ENCODE measurements at places on chromosomes 13 and 19. TPM values are rescaled to one million over a fixed set of nuclear protein-coding genes. Genes with fewer than 3 reads are reported as not detected.

PKN1 gene
- total RNA-seq = 300 TPM

NLRP7 gene
- not detected for total RNA-seq

ERICH6B gene
- total RNA-seq = not detected

DNA sequence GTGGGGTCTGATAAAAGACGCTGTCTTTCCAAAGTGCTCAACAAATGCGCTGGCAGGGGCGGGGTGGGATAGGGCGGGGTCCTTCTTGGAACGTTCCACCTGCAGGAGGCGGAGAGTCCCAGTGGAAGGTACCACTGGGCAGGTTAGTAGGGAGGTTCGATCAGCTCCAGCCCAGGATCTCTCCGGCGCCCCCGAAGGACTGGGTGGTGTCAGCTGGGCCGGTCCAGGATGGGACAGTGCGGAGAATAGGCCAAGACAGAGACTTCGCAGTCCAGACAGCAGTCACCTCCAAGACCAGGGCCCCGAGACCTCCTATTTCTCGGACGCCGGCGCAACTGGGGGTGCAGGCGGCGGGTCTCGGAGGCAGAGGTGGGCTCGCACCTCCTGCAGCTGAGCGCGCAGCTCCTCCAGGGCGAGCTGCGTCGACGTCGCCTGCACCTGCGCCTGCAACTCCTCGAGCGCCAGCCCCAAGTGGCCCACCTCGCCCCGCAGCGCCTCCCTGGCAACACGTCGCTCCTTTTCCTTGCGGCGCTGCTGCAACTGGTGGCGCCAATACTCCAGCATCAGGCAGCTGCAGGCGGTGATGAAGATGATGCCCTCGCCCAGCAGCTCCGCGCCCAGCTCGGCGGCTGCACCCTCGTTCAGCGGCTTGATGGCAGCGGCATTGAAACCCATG, 21.6 kb downstream of the VASP start:
- no peak for DNase-seq

- DNase-seq = no peak
These were observed 9.8 kb downstream of the BICRA start for GRCh38 chr19:47618771-47619170.

DNA sequence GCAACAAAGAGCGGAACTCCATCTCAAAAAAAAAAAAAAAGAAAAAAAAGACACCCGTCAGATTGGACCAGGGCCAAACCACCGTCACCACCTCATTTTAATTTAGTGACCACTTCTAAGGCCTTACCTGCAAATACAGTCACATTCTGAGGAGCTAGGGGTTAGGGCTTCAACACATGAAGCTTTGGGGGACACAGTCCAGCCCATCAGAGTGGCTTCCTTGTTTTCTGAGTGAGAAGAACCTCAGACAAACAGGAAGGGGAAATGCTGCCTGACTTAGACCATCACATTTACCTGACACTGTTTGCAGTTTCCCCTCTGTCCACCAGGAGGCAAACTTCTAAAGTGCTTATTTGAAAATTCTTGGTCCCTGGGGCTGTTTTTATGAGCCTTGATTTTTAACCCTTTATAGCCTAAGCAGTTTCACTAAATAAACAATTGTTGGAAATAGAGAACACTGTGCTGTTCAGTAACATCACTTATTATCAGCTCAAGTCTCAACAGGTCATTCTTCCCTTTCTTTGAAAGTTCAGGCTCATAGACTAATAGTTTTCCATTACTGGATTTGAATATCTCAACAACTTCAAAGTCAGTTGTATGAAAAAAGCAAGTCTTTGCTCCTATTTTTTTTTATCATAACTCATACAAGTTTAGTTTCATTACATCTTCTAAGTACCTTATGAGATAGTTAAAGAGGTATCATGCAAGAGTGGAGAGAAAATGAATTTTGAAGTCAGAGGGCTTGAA, 74.9 kb upstream of the WASF3 start:
- peak; percentile 68 for DNase-seq

- no peak for DNase-seq
These were observed 39.9 kb downstream of the MAP4K1 start for GRCh38 chr19:38577826-38578225.

GRCh38 chr19:1825909-1826556, 14.0 kb upstream of the ATP8B3 start:
- DNase-seq = no peak

DNA sequence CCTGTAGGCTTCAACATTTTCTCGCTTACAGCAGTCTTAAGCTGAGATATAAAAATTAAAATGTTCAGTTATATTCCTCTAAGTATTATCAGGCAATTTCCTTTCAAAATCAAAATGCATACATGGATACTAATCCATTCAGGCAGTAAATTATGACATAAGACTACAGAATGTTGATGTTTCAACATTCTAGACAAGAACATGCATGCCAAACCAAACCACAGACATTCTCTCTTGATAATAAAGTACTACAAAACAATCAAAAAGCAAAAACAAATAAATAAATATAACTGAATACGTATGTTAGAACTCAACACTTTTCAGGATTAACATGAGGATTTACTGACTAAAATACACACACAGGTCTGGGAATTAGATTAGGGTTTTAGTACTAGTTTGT, 7.7 kb downstream of the DIS3 start:
- no peak for DNase-seq

ZNF132 gene
- 3.3 TPM for total RNA-seq

CADM4 gene
- 8.3 TPM for total RNA-seq

GRCh38 chr13:32114284-32114950, 82.8 kb downstream of the FRY start:
- no peak for DNase-seq

GRCh38 chr19:29967623-29968022, 25.6 kb downstream of the URI1 start:
- no peak for DNase-seq

DNA sequence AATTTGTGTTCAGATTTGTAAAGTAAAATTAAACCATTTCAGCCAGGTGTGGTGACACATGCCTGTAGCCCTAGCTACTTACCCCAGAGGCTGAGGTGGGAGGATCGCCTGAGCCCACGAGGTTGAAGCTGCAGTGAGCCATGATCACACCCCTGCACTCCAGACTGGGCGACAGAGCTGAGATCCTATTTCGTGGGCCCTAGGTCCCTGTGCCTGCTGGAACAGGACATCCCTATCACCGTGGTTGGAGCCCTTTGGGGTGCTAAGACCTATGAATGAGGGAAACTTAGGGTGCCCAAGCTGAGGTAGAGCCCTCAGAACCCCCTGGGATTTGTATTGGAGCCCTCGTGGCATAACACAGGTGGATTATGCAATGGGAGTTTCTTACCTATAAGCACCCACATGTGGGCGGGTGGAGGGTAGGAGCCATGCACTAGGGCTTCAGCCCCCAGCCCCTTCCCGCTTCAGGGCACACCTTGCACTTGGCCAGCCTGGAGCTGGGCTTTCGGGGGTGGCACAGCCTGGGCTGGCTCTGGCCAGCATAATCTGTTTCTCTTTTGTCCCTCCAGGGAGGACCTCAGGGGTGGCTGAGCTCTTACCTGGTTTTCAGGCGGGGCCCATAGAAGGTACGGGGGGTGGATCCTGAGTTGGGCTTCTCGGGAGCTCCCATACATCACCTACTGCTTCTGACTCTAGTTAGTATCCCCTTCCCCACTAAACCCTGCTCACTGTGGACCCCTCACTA, 7.2 kb upstream of the USF2 start:
- DNase-seq = no peak
